Kidney capillary endothelial cell (primary cell): ENCODE measurements at places on chromosomes 6 and 20.

DNA sequence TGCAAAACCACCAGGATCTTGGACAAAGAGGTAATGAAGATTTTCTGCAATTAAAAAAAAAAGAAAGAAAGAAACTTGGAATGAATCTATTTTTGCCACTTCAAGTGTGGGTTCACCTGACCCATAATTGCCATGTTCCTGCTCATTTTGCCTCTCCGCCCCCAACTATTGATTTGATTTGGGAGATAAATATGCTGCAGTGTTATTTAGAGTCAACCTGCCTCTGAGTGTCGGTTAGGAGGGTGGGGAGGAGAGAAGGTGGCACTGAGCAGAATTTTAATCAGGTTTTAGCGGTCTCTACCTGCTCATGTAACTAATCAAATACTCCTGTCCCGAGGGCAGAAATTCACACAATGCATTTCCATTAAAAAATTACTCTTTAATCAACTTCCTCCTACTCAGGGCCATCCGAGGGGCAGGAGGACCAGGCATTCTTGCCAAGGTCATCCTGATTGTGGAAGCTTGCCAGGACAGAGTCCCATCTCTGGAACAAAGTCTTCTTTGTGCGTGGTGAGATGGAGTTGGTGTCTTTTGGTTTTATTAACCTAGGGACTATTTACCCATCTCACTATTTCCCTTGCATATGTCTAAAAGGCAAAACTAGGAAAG, 300.1 kb downstream of the CDH26 start:
- no peak for DNase-seq

DNA sequence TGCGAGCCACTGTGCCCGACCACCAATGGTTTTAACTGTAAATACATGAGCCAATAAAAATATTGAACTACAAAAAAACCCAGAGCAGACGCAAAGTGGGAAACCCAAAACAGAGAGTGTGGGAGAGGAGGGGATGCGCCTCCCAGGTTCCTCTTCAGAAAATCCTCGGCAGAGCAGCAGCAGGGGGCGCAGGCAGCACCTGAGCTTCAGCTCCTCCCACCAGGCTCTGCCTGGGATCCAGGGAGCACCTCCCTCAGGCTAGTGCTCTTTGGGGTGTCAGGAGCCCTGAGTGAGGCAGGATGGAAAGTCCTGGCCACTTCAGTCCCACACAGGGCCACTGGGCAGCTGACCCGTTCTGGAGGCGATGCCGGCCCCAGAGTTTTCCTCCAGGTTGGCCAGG, 536.9 kb upstream of the CDH4 start:
- DNase-seq = no peak

- no peak for DNase-seq
These were observed 54.6 kb downstream of the PCSK2 start for GRCh38 chr20:17281478-17281877.

DNA sequence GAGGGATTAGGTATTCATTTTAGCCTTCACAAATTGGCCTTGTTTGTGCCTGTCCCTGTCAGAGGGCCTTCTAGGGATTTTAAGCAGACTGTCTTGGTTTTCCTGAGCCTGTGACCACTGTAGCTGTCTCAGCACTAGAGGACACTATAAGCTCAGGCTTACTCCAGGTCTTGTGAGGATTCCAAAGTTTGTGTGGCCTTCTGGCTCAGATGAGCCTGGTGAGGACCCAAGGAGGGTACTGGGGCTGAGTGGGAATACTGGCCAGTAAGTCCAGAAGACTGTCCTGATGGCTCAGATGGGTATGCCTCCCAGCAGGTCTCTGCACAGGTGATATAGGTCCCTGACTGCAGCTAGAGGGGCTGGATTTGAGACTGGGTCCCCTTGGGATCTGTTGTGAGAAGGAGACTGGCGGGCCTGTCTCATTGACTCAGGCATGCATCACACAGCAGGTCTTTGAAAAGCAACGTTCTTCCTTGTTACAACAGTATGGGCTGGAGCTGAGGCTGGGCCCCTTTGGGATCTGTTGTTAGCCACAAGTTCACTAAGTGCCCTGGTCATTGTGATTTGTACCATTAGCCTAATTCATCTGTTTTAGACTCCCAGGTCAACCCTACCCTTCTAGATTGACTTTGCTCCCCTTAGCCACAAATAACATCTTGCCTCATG, 26.3 kb upstream of the TFB1M start:
- DNase-seq = no peak

DNA sequence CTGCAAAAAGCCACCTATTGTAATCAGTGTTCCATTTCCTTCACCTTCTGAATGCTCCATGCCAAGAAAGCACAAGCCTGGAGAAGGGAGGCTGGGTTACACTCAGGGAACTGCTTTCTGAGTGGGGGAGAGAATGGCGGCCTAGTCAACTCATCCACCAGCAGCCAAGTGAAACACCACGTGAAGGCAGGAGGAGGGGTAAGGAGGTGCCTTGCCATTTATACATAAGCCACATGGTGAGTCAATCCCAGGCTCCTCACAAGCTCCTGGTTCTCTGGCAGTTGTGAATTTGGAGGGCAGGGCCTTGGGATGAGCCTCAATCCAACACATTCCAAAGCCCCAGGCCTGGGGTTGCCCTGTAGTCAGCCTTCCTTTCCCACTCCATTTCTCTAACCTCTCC, 149.4 kb downstream of the CD24 start:
- DNase-seq = no peak

GRCh38 chr20:57075603-57076002, 190.8 kb downstream of the BMP7 start:
- DNase-seq = no peak

DNA sequence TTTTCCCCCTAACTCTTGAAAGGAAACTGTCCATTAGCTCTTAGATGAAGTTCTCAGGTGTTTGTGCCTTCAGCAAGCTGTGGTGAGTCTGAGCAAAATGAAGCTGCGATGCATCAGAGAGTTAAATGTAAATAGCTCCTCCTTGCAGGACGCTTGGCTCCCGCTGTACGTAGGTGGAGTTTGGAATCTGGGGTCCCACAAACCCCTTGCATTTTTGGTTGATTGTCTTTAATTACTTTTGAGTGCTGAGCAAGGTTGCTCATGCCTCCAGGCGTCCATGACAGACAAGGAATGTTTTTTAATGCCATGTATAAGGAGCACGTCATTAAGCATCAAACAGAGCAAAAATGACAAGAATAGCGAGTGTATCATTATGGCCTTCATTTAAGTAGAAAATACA, 300.5 kb downstream of the TFAP2C start:
- no peak for DNase-seq

GRCh38 chr20:23340524-23340923, 10.1 kb upstream of the NXT1 start:
- DNase-seq = peak; percentile 73

DNA sequence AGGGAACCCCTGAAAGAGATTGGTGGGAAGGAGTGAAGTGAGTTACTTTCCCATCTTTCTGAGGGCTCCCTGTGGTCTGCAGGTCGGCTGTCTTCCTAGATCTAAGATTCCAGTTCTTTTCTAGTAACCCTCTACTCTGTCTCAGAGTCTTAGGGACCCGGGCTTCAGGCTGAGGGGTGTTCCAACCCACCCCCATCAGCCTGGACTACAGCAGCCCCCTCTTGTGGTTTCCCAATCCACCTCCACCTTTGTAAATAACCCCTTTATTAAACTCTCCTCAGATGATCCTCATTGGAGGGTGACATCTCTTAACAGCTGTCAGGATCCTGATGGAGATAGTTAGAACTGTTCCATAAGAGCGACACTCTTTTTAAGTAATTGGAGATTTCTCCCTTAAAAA, 300.4 kb downstream of the LRFN2 start:
- DNase-seq = no peak

DNA sequence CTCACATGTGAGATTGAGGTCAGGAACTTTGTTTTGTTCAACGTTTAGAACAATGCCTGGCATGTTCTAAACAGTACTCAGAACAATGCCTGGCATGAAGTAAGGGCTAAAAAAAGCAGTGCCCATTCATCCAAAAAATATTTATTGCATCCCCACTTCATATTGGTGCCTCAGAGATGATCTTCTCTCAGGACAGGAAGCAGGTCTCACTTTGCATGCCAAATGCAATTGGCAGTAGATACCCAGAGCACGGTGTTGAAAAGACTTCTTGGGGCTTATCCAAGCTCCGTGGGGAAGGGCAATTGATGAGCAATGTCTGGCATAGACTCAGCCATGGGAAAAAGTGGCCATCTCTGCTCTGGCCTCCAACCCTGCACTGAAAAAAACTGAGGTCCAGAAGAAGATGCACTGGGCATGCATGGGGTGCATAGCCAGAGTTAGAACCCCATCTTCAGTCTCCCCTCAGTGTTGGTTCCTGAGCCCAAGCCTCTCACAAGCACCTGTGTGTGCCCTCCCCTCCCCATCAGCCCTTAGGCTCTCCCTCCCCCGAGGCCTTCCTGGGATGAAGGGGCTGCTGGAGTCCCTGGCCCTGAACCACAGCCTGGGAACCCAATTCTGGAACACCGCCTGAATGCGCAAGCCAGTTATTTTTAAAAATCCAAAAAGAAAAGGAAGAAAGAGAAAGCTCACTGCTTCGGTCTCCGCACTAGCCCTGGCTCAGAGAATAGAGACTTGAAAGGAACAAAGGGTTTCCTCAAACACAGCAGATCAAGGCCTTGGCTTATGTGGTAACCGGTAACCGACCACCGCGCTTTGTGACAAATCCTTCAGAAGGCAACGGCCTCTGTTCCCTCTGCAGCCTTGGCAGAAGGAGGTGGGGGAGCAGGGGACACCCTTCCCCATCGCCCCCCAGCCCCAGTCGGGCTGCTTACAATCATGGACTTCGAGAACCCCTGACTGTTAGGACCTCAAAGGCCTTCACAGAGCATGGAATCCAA, 78.5 kb upstream of the SIRPA start:
- DNase-seq = peak; percentile 58

DNA sequence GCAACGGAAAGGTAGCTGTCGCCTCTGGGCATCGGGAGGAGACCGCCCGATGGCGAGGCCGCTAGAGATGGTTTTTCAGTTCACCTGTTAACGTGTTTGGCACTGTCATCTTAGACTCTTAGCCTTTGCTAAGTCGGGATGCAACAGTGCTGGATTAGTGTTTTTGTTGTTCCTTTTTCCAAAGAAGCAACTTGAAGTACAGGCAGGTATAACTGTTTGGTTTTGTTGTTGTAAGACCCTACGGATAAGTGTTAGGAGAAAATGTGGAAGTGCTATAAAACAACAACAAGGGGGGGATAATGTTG, 723 bp downstream of the MANEA start:
- no peak for DNase-seq

- DNase-seq = no peak
These were observed 7.5 kb downstream of the FAXC start for GRCh38 chr6:99341862-99342455.

GRCh38 chr20:63917811-63918210, 22.9 kb downstream of the DNAJC5 start:
- DNase-seq = no peak

DNA sequence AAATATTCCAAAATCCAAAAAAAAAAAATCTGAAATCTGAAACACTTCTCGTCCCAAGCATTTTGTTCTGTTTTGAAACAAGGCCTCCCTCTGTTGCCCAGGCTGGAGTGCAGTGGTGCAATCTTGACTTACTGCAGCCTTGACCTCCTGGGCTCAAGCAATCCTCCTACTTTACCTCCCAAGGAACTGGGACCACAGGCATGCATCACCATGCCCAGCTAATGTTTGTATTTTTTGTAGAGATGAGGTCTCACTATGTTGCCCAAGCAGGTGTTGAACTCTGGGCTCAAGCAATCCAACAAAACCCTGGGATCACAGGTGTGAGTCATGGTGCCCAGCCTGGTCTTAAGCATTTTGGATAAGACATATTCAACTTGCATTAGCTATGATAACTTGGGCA, 13.6 kb downstream of the SESN1 start:
- no peak for DNase-seq

- no peak for DNase-seq
These were observed 19.1 kb upstream of the CHMP4B start for GRCh38 chr20:33791959-33792597.

- DNase-seq = no peak
These were observed 49.8 kb downstream of the CPXM1 start for GRCh38 chr20:2750491-2751251.

DNA sequence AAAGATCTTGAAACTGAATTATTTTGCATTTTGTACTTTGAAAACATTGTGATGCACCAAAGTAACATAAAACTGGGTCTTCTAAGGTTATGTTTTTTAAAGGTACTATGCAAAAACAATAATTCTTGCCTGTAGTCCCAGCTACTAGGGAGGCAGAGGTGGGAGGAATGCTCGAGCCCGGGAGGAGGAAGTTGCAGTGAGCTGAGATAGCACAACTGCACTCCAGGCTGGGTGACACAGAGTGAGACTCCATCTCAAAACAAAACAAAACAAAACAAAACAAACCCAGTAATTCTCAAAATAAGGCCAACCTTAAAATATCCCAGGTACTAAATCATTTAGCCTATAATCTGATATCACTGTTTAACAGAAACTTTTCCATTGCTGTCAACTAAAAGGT, 269.6 kb downstream of the KHDC1L start:
- no peak for DNase-seq

DNA sequence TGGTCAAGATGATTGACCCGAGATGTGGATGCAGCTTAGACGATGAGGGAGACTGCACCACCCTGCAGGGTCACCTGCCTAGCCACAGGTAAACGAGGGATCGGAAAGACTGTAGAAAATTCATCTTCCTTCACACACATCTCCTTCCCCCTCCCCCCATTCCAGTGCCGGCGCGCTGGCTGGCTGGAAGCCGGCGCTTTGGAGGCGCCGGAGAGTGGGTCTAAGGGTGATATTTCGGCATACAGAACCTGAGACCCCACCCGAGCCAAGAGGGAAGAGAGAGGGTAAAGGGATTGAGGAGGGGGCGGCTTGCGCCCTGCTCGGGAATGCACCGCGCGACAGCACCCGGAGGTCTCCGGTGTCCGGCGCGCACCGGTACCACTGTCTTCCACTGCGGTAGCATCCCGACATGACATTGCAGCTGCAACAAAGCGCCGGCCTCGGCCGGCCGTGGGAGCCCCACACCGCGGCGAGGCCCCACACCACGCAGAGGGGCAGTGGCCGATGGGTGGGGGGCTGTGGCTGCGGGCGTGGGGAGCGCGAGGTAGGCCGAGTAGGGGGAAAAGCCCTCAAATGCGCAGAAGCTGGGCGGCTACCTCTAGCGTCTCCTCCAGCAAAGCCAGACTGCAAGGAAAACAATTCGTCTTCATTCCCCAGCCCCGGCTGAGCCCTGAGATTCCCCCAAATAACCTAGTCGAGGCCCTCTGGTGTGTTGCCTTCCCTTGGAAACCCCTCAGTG, 984 bp downstream of the TNFRSF21 start:
- peak; percentile 27 for DNase-seq
